DMS153 (cell line): ENCODE measurements at places on chromosomes 4 and X.

GRCh38 chr4:127400731-127401346 lies 231.9 kb upstream of the INTU start:
- no peak for DNase-seq

GRCh38 chrX:7100022-7100421 lies 47.5 kb upstream of the STS start:
- no peak for DNase-seq

DNA sequence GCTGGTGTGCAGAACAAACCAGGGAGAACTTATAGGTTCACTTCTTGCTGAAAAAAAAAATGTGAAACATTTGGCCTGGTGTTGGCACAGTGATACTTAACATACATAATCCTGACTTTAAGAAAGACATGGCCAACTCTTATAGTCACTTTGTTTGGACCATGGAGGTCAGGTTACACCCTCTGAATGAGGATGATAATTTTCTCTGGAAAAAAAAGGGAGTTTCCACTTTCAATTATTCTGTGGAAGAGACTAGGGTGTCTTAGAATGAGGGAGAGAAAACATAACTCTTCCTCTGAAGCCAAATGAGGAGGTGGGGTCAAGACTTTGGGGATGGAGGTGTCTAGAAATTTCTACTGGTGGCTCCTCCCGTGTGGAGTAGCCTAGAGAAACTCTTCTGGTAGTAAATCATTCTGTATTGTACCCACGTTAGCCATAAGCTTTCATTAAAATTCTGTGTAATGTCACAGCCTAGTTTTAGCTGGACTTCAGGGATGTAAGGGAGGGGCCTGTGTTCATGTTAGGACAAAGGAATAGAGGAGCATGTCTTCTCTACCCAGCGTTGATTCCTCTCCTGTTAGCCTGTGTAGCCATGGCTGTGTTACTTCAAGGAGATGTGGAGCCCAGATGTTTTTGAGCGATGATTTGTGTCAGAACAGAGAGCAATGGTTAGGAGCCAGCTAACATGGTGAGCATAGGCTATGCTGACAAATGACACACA lies 328.3 kb downstream of the GPAT3 start:
- no peak for DNase-seq

GRCh38 chr4:175827516-175827915 lies 15.5 kb upstream of the GPM6A start:
- no peak for DNase-seq

- DNase-seq = no peak
Measured at GRCh38 chr4:742742-743311, 37.2 kb downstream of the PCGF3 start.

DNA sequence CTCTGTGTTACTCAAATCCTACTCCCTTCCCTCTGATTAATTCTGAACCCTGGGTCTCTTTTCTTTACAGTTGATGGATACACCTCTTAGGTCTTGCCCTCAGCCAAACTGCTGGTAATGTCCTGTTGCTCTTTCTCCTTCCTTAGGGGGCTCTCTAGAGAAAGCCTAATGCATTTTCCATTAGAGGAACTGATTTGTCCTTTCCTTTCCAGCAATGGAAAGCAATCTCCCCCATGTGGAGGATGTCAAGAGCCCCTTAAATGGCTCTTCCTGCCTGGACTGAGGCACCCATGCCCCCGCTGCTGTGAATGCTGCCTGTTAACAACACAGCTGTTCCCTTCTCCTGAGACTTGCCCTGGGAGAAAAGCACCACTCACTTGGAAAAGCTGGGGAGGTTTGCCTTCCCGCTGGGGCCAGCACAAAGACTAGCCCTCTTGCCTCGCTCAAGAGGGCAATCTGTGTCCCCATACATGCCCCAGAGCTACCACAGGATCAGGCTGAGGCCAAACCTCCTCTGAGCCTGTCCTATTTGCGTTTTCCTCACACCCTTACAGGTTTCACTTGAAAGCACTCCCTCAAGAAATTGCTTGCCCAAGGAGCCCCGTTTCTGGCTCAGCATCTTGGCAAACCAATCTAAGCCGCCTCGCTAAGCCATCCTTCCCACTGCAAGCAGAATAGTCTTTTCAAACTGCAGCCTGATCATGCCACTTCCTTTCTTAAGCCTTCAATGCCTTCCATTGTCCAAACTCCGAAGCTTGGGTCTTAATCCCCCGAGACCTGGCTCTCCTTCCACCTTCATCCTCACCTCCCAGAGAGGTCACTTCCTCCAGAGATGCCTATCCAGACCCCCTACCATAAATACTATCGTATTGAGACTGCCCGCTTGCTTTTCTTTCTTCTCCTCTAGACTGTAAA lies 23.2 kb upstream of the SMIM20 start:
- DNase-seq = no peak

- DNase-seq = no peak
Measured at GRCh38 chrX:13195340-13195739, 124.5 kb downstream of the ATXN3L start.

- no peak for DNase-seq
Measured at GRCh38 chr4:12138488-12138887, 709.8 kb upstream of the HS3ST1 start.

DNA sequence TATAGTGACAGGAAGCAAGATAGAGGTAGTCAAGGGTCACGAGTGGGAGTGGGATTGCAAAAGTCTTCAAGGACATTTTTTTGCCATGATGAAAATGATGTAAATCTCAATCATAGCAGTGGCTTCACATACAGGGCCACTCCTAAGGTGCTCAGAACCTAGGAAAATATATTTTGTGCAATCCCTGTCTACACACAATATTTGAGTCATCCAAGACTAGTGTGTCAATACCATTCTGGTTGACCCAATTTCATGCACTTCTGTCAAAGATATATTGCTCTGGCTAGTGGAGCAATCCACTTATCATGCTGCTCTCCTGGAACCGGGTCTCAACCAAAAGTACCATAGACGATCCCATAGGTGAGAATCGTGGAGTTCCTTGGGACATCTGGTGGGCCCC lies 24.2 kb upstream of the XPNPEP2 start:
- no peak for DNase-seq

GRCh38 chr4:164383358-164384220 lies 370.3 kb upstream of the SMIM31 start:
- DNase-seq = no peak

DNA sequence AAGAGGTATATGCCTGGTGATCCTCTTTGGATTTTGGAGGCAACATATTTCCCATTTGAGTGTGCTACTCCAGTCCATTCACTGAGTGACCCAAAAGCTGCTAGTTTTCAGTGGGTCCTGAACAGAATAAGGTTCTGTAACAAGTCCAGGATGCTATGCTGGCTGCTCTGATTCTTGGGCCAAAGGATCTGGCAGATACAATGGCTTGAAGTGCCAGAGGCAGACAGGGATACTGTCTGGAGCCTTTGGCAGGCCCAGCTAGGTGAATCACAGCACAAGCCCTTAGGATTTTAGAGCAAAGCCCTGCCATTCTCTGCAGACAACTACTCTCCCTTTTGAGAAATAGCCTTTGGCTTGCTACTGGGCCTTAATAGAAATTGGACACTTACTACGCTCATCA lies 40.6 kb downstream of the DCHS2 start:
- DNase-seq = no peak

DNA sequence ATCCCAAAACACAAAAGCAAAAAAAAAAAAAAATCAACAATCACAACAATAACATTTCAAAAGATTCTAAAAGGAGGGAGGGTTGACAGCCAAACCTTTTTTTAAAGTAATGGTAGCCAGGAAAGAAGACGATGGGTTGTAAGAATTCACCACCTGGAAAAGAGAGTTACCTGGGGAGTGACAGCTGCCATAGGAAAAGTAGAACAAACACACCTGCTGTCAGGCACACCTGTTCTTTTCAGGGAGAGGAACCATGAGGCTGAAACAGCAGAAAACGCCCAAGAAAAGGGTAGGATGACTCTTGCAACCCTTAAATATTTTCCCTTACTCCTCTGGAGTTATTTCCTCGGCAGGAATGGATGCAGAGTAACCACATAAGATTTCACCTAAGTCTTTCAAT lies 388.4 kb upstream of the TEX13C start:
- DNase-seq = peak; percentile 50
